Nucleus accumbens (tissue), 56 donors: ENCODE measurements at places on chromosomes 11 and 22.

DNA sequence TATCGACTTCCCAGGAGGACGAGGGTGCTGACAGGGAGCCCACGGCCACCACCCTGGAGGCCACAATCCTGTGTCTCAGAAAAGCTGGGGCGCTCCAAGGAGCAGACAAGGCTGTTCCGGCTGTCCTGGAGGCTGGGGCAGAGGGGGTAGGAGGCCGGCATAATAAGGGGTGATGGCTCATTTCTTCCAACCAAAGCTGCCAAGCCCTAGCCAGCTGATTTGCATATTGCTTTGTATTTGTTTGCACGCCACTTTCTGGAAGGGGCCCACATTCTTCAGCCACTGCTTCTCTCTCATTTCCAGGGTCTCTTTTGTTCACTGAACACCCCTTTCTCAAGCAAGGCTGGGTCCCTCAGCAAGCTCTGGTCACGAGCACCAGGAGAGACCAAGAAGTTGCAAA lies 4.7 kb downstream of the PDE2A start:
- DNase-seq, result no peak

DNA sequence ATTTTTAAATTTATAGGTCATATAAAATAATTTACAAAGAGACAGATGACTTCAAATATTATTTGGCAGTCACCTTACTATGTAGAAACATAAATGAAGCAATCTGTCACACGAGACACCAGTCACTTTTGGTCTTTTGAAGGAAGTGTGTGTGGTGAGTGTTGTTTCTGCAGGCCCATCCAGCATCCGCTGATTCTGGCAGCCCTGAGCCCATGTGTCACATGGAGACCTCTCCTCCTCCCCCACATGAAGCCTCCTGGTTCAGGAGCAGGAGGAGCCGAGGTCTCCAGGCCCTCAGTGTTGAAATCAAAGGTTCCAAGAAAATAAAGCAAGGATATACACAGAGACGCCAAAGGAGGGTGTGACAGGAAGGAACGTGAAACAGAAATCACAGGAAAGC lies 60.1 kb downstream of the ARFGAP3 start:
- no peak for DNase-seq

DNA sequence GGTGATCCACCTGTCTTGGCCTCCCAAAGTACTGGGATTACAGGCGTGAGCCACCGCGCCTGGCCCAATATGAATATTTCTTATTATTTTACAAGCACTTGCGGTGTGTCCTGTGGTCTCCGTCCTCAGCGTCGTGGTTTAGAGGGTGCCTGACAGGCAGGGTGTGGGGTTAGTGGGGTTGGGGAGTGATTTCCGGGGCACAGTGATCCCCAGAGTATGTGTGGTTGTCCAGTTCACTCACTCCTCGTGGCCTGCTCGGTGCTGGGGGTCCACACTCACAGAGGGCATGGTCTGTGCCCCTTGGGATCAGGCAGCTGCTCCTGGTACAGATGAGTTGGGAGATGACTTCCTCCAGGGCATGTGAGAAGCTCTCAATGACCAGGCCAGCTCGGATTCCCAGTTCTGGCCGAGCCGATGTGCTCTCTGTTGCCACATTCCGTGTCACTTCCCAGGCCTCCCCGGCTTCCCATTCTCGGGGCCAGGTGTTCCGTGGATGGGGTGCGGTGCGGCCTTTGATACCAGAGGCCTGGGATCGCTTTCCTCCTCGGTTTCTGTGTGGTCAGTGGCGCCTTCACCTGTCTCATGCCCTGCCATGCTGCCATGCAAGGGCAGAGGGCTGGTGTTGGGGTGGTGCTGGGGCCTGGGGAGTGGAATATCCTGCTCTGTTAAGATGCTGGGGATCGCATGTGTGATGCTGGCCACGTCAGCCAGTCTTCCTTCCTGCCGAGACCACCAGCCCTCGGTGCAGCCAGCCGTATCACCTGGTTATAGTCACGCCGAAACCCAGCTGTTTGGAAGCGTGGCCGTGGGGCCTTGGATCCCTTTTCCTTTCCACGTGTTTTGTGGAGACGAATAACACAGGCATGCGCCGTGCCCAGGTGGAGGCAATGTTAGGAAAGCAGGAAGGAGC lies 39.6 kb downstream of the PARVB start:
- DNase-seq, result no peak

GRCh38 chr11:7572001-7572712 lies 58.4 kb downstream of the PPFIBP2 start:
- DNase-seq, result no peak

GRCh38 chr11:101584655-101585054 lies 848 bp upstream of the TRPC6 start:
- no peak for DNase-seq

- no peak for DNase-seq
These were observed 10.6 kb downstream of the WNT7B start for GRCh38 chr22:45966320-45966894.

DNA sequence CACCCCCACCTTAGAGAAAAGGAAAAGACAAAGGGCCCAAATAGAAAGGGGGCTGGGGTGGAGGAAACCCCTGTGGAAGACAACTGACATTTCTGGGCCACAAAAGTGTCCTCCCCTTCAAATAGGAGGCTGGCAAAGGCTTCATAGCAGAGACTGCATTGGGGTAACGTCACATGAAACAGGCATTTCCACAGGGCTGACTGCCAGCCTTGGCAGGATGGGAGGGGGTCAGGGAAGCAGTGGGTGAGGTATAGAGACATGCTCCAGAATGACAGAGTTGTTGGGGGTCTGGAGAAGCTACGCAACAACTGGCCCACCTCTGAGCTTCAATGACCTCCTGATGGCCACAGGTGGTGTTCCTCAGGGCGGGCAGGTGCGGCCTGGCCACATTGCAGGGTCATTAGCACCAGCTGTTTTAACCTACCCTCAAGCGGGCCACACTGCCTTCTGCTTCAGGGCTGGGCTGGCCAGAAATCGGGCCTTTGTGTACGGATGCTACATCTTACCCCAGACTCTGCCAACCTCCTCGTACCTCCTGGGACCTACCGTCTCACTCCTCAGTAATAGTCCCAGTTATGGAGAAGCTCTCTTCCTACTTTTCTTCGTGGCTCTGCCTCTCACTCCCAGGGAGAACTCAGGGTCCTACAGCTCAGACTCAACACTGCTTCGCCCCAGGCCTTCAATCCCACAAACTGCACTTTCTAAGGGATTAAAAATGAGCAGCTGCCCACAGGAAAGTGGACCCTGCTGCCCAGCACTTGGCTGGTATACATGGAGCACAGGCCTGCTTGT lies 160.0 kb upstream of the NCAM1 start:
- DNase-seq, result no peak
